Neural progenitor cell (in vitro differentiated cells): ENCODE measurements at places on chromosomes 1 and 21. TPM values are rescaled to one million over a fixed set of nuclear protein-coding genes. Genes with fewer than 3 reads are reported as not detected.

The TRPM2 gene
- 0.28 TPM in 1 of 2 replicates, not detected in the other for total RNA-seq

The CYP4A11 gene
- not detected in 2 replicates for total RNA-seq

The CLCA4 gene
- total RNA-seq: not detected in 2 replicates

DNA sequence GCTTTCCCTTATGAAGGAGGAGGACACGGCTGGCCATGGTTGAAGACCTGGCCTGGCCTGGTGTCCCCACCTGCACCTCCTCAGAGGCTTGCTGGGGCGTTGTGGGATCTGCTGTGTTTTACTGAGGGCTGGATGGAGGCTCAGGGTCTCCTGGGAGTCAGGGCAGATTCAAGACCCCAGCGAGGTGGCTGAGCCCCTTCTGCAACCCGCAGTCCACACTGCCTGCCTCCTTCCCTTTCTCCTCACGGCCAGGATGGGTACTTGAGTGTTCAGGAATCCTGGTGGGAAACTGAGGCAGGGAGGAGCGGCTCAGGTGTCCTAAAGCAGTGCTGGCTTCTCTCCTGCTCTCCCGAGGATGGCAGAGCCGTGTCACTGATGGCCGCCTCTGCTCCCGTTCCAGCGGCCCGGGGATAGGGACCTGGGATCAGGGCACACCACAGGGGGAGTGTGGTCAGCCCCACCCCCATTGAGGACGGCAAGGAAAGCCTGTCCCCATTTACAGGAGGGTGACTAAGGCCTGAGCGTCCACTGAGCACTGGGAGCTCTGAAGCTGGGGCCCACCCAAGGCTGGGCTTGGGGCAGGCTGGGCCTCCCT is 47.5 kb downstream of the TRPM2 start:
- no peak overlapping the region for H3K4me3 ChIP-seq
- H3K4me1 ChIP-seq: no peaks in the 10 kb centered on the region
- no peak overlapping the region for H3K27ac ChIP-seq
- H3K36me3 ChIP-seq: no peaks in the 10 kb centered on the region
- no peak for DNase-seq
- H3K27me3 ChIP-seq: no peaks in the 10 kb centered on the region

GRCh38 chr1:215986401-215986800 is 419.3 kb downstream of the KCTD3 start:
- no peak for DNase-seq
- no peaks in the 10 kb centered on the region for H3K4me1 ChIP-seq
- no peak overlapping the region for H3K4me3 ChIP-seq
- H3K36me3 ChIP-seq: no peaks in the 10 kb centered on the region

DNA sequence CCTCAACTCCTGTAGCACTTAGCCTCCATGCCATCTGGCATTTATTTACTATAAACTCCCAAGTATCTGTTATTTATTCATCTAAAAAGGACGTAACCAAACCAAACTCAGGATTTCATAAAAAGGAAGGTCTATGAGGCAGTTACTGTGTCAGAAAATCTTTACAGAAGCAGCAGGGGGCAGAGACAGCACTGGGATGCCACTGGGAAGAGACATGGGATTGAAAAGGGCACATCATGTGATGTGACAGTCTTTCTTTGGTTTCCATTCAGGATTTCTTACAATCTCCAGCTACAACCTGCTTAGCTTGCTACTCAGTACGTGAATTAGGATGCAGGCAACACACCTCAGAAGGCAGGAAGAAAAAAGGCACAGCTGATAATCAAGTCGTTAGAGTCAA is 31.2 kb downstream of the SPRTN start:
- peak; percentile 20 for DNase-seq
- H3K27ac ChIP-seq: no peak overlapping the region
- H3K4me1 ChIP-seq: peaks cover 11% of the 10 kb centered on the region
- H3K36me3 ChIP-seq: no peaks in the 10 kb centered on the region
- H3K27me3 ChIP-seq: no peaks in the 10 kb centered on the region

- H3K27me3 ChIP-seq: no peaks in the 10 kb centered on the region
- no peak overlapping the region for H3K27ac ChIP-seq
- no peaks in the 10 kb centered on the region for H3K36me3 ChIP-seq
- no peak for DNase-seq
These were observed 295.0 kb upstream of the LRRC7 start for GRCh38 chr1:69272684-69273083.

- DNase-seq: no peak
- no peaks in the 10 kb centered on the region for H3K4me1 ChIP-seq
- no peak overlapping the region for H3K4me3 ChIP-seq
- H3K36me3 ChIP-seq: no peaks in the 10 kb centered on the region
- H3K27ac ChIP-seq: no peak overlapping the region
These were observed 22.6 kb downstream of the PHACTR4 start for GRCh38 chr1:28392027-28392652.

GRCh38 chr1:155184835-155185782 is 11.5 kb downstream of the TRIM46 start:
- H3K27ac ChIP-seq: no peak overlapping the region
- DNase-seq: no peak
- peaks cover 5% of the 10 kb centered on the region for H3K4me1 ChIP-seq
- no peaks in the 10 kb centered on the region for H3K36me3 ChIP-seq
